ENCODE measurements at places on chromosomes 6 and 20. TPM values are rescaled to one million over a fixed set of nuclear protein-coding genes. Genes with fewer than 3 reads are reported as not detected.

GRCh38 chr6:135465903-135466302, 31.6 kb downstream of the AHI1 start:
- no peak overlapping the region for H3K4me3 ChIP-seq
- DNase-seq = no peak
- H3K36me3 ChIP-seq = no peaks in the 10 kb centered on the region

DNA sequence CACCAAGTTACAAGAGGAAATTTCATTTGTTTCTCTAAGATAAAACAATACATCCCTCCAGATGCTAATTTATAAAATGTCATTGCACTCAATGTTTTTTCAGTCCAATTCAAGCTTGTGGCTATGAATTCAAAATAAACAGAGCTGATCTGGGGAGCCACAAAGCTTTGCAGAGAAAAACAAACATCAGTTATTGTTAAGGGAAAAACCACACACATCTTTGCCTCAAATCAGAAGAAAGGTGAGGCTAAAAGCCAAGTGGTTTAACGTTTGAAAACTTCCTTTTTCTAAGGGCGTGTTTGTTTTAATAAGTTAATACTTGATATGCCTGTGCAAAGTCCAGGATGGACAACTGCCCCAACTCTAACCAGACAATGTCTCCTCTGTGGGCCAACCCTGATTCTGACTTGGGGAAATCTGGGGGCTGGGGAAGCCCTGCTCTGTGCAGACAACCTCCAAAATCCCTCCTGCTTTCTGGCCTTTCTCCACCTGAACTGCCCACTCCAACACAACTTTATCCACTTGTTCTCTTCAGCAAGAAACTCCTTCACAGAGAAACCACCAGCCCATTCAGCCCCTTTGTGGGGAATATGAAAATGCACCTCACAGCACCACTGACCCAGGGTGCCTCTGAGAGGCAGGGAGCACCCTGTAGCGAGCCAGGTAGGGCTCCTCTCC, 44.6 kb upstream of the NT5E start:
- H3K4me1 ChIP-seq = peaks cover 8% of the 10 kb centered on the region
- no peaks in the 10 kb centered on the region for H3K36me3 ChIP-seq
- DNase-seq = no peak
- H3K27me3 ChIP-seq = no peaks in the 10 kb centered on the region

DNA sequence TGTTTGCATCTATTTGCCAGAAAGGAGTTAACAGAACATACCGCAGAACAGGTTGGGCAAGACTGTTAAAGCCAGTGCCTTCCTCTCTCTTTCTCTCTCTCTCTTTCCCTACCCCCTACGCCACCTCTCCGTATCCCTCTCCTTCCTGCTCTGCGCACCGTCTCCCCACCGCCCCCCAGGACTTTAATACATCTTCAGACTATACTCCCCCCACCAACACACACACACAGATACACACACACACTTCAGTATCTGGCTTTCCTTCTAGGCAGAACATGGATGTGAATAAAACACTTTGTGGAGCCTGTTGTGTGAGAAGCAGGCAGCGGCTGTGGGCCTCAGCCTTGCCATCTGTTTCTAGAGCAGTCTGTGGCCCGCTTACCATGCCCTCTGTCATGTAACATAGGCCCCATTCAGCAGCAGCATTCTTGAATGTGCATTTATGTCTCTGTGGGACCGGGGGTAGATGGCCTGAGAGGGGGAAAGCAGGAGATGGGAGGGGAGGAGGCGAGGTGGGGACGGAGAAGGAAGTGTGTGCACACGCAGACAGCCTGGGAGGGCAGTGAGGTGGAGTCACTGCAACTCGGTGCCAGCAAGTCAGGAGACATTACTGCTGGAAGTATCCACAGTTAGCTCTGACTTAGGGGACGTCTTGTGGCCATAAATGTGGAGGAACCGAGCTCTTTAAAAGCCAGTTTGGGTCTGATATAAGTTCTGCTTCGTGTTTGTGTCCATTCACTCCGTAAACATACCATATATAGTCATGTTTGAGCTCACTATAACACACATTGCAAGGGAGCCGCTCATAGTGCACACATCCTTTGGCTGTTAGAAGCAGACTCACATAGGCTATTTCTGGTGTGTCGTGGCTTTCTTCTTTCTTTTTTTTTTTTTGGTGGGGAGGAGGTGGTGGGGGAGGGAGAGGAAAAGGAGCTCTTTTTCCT, 38.4 kb downstream of the RREB1 start:
- no peaks in the 10 kb centered on the region for H3K27me3 ChIP-seq
- H3K36me3 ChIP-seq = no peaks in the 10 kb centered on the region
- H3K4me1 ChIP-seq = peaks cover 71% of the 10 kb centered on the region
- no peak overlapping the region for H3K4me3 ChIP-seq

DNA sequence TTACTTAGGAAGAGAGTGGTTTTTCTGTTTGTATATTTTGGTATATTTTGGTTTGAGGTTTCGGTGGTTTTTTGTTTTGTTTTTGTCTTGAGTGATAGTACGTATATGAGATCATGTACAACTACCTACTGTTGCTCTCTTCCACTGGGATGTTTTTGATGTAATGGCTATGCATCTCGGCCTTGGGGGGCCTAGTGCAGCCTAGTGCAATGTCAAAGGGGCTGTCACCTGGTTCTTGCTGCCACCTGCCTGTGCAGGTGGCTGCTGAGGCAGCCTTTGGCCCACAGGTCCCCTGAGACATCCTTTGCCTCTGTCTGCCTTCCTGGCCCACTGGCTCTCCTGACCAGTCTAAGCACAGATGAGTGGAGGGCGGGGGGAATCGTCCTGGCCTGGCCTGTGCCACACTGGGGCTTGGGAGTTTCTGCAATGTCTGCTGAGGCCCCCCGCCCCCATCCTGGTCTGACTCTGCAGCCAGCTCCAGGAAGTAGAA, 546.6 kb downstream of the CD83 start:
- DNase-seq = no peak
- H3K4me3 ChIP-seq = no peak overlapping the region
- no peak overlapping the region for H3K27ac ChIP-seq

DNA sequence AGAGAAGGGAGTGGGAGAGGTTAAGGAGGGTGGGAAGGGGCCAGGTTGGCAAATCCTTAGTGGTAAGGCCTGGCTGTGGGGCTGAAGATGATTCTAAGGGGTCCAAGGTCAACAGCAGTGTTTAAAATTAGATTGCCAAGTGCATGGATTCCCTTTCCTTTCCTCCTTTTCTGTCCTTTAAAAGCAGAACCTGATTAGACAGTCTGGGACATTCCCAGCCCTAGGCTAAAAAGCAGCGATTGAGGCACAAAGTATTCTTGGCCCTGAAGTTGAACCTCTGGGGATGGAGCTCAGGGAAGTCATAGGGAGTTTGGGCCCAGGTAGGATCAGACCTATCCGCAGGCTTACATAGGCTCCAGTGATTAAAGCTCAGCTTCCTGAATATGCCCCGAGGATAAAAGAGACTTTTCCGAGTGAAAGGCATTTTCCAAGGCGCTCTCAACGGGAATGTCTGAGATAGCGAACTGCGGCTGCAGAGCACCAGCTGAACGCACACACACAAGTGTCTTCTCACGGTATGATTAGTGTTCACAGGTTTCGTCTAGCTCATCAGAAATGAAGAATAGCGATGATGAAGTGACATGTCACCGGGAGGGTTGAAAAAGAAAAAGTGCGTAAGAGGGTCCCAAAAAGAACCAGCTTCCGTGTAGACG, 787 bp upstream of the CARMIL1 start:
- H3K36me3 ChIP-seq = no peaks in the 10 kb centered on the region
- peaks cover 18% of the 10 kb centered on the region for H3K4me1 ChIP-seq
- DNase-seq = peak; percentile 62
- peaks cover 13% of the 10 kb centered on the region for H3K27me3 ChIP-seq
- H3K27ac ChIP-seq = no peak overlapping the region

- H3K36me3 ChIP-seq = no peaks in the 10 kb centered on the region
- H3K27me3 ChIP-seq = peaks cover 28% of the 10 kb centered on the region
- peaks cover 12% of the 10 kb centered on the region for H3K4me1 ChIP-seq
- DNase-seq = no peak
Observed at GRCh38 chr20:3755269-3755668, 12.3 kb downstream of the ADISSP start.

- peaks cover 17% of the 10 kb centered on the region for H3K4me1 ChIP-seq
- no peak overlapping the region for H3K27ac ChIP-seq
- DNase-seq = no peak
- H3K36me3 ChIP-seq = no peaks in the 10 kb centered on the region
- no peaks in the 10 kb centered on the region for H3K27me3 ChIP-seq
Observed at GRCh38 chr20:62782893-62783278, 13.4 kb upstream of the MRGBP start.

GRCh38 chr6:22471132-22471690, 98.2 kb upstream of the HDGFL1 start:
- H3K27ac ChIP-seq = no peak overlapping the region
- H3K4me1 ChIP-seq = peaks cover 28% of the 10 kb centered on the region
- no peak overlapping the region for H3K4me3 ChIP-seq
- no peaks in the 10 kb centered on the region for H3K36me3 ChIP-seq
- peak; percentile 31 for DNase-seq
- H3K27me3 ChIP-seq = no peaks in the 10 kb centered on the region

GRCh38 chr6:154164397-154164796, 125.4 kb downstream of the OPRM1 start:
- no peaks in the 10 kb centered on the region for H3K36me3 ChIP-seq
- H3K4me1 ChIP-seq = no peaks in the 10 kb centered on the region
- DNase-seq = no peak
- H3K27ac ChIP-seq = no peak overlapping the region
- H3K4me3 ChIP-seq = no peak overlapping the region

GRCh38 chr6:158161566-158162254, 6.4 kb downstream of the SERAC1 start:
- peaks cover 3% of the 10 kb centered on the region for H3K27me3 ChIP-seq
- H3K36me3 ChIP-seq = peaks cover 4% of the 10 kb centered on the region

DNA sequence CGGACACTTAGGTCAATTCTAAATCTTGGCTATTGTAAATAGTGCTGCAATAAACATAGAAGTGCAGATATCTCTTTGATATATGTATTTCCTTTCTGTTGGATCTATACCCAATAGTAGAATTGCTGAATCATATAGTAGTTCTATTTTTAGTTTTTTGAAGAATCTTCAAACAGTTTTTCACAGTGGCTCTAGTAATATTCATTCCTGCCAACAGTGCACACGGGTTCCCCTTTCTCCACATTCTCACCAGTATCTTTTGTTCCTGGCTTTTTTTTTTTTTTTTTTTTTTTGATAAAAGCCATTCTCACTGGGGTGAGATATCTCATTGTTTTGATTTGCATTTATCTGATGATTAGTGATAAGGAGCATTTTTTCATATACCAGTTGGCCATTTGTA, 1.8 kb upstream of the FBXL4 start:
- H3K4me3 ChIP-seq = no peak overlapping the region
- H3K27me3 ChIP-seq = no peaks in the 10 kb centered on the region
- H3K4me1 ChIP-seq = peaks cover 5% of the 10 kb centered on the region
- no peak overlapping the region for H3K27ac ChIP-seq

DNA sequence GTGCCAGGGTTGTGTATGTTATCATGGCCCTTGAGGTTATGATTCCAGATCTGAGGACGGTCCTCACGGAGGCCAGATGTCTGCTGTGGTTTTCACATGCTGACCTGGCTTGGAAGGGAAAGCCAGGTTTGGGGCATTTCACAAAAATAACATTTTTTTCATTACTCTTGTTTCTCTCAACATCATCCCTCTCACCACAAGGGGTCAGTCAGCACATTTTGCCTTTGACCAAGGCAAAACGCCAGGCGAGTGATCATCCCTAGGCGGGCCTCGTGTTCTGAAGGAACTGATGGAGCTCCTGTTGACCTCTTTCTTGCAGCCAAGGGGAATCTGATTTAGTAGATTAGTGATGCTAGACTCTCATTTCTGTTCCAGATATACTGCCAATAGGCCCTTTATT, 133.5 kb downstream of the TBC1D7 start:
- peaks cover 14% of the 10 kb centered on the region for H3K4me1 ChIP-seq
- H3K27ac ChIP-seq = no peak overlapping the region
- DNase-seq = peak; percentile 37
- H3K4me3 ChIP-seq = no peak overlapping the region
- no peaks in the 10 kb centered on the region for H3K27me3 ChIP-seq

- H3K4me3 ChIP-seq = no peak overlapping the region
- no peak for DNase-seq
- no peak overlapping the region for H3K27ac ChIP-seq
- no peaks in the 10 kb centered on the region for H3K4me1 ChIP-seq
Observed at GRCh38 chr6:137254966-137255365, 35.8 kb upstream of the IFNGR1 start.

Gene RHAG
- not detected for total RNA-seq

Gene SOX18
- total RNA-seq = not detected

Gene EYA4
- 2.3 TPM for total RNA-seq

Gene PTGIS
- 31.3 TPM for total RNA-seq

Gene ATP6V1G2
- 8.8 TPM for total RNA-seq

Gene KLC4
- total RNA-seq = 12.6 TPM

Gene SLC12A5
- 0.77 TPM for total RNA-seq

Gene TLDC2
- 3.8 TPM for total RNA-seq

Gene C20orf144
- total RNA-seq = not detected

Gene FOXQ1
- not detected for total RNA-seq

Measured in neural progenitor cell (in vitro differentiated cells).